ENCODE measurements at places on chromosomes 1 and 21.

GRCh38 chr21:46212721-46213484 lies 15.7 kb downstream of the LSS start:
- no peak for DNase-seq

GRCh38 chr1:55181666-55182065 lies 33.5 kb downstream of the USP24 start:
- DNase-seq, result no peak

DNA sequence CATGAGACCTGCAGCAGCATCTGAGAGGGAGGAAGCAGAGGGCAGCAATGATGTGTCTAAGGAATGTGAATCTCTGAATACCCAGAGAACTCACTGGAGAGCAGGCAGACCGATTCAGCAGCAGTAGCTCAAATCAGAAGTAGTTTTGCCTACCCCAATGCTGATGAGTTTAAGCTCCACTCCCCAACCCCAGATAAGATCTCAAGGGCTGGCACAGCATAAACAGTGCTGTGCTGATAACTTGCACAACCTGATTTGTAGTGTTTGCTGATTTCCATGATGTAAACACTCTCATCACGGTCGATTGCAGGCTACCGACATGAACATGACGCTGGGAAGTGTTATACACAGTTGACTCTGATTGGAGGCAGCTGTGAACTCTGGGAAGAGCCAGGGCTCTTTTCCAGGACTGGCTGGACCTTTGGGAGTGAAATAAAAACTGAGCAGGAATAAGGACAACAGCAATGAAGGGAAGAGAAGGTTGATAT lies 11.2 kb upstream of the HMGCS2 start:
- DNase-seq, result peak; percentile 16

DNA sequence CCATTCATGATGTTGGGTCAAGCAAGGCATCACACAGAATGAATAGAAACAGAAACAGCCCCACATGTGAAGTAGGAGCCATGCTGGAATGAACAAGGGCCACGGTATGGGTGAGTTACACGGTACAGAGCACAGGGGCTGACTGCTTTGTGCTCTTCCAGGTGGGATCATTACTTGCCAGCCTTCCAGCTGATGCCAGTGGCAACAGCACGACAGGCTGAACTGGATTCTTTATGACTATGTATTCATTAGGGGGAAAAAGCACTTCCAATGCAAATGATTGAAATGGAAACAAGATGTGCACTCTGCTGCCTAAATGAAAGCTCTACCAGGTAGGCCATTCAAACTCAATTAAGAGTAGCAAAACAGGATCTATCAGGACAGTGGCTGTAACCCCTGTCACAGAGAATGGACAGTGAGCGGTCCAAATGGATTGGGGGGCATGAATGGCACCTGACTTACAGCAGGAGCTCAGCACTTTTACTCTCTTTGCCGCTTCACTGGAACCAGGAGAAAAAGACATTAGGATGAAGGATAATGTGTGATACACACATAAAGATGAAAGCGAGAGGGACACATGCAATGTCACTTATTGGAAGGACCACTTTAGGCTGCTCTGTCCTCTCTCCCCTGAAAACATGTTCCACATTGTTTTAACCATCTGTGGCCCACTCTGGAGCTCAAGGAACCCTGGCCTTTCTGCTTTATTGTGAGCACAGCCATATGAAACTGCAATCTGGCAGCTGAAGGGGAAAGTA lies 23.4 kb upstream of the IRF2BP2 start:
- no peak for DNase-seq
